Mucosa of gallbladder (tissue), 1 donor: ENCODE measurements at places on chromosomes 16 and 17. TPM values are rescaled to one million over a fixed set of nuclear protein-coding genes. Genes with fewer than 3 reads are reported as not detected.

DNA sequence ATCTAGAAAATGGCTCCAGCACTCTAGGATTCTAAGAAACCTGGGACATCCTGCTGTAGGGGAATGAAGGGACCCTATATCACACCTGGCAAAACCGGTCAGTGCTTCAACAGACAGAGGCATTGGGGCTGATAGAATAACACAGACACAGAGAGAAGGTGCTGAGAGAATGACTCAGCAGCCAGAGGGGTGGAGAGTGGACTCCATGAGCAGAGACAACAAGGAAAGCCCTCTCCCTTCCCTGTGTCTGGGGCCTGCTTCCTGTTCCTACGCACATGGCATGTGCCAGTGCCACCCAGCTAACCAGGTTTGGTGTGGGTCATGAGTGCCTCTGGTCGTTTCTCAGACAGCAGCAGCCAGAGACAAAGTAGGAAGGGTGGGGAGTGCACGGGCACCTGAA lies 140.3 kb downstream of the CCT6B start:
- DNase-seq: peak; percentile 11

GRCh38 chr17:2421315-2422147 lies 20.7 kb upstream of the MNT start:
- no peak for DNase-seq

GRCh38 chr16:11572301-11572995 lies 14.3 kb downstream of the LITAF start:
- DNase-seq: no peak

The DHRS7C gene
- not detected for total RNA-seq

DNA sequence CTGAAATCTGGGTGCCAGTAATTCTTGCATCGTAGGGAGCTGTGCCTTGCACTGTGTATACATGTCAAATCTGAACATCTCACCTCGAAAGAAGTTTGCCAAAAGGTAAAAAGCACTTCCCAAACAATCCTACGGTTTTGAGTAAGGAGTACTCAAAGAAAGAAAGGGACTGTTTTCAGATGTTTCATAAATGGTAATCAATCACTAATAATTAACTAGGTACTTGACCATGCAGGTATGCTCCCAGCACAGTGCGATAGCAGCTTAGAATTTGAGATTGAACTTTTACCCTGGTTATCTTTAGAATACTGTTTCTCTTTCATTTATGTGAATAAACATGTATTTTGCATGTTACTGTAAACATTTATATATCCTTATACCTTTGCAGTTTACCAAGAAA lies 39.0 kb downstream of the PRKCA start:
- no peak for DNase-seq

DNA sequence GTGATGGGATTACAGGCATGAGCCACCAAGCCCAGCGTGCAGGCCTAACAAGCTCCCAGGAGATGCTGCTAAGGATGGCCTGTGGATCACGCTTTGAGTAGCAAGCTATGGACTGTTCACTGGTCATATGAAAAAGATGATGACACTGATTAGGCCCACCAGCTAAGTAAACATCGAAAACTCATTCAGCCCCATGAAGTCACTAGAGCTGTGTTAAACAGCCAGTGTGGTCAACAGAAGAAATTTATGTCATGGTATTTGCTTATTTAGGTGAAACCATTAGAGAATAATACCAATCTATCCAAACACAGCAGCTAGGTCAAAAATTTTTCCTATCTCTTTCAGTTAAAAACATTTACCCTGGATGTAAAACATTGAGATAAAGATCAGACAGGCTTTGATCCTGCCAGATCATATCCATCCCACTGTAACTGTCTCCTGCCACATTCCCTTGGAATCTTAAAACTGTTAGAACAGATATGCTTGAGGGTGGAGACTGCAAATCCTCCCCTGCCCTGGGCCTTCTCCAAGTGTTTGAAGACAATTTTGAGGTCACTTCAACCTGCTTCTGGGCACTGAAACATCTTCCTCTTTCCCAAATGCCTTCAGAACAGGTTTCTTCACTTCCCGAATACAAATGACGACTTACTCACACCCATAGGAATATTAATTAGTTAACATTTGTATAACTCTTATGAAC lies 30.9 kb downstream of the HOXB1 start:
- no peak for DNase-seq

DNA sequence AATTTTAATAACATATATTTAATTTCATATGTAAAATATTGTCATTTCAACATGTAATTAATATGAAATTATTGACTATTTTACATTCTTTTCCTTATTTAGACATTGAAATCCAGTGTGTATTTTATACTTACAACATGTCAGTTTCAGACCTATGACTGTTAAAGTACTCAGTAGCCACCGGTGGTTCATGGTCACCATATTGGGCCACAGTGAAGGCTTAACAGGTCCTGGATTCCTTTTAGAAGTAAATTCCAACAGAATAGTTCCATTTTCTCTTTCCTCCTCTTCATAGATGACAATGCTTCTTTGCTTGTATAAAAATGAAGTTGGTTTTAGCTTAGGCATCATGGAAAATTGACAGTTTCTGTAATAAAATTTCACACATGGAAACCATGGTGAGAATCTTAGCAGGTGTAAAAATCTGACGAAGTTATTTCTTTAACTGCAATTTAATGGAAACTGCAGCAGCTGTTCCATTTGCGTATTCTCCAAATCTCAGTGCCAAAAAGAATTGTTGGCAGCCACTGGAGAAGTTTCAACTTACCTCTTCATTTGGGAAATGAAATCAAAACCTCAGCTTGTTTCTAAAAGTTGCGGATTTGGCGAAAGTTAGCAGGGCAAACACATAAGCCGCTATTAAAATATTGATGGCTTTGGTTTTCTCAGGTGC lies 231.1 kb downstream of the CDH13 start:
- DNase-seq: no peak

The MMP25 gene
- 1.1 TPM for total RNA-seq

GRCh38 chr17:20267459-20267842 lies 199.9 kb downstream of the LGALS9B start:
- DNase-seq: no peak

The ALG1 gene
- total RNA-seq: 26.2 TPM

DNA sequence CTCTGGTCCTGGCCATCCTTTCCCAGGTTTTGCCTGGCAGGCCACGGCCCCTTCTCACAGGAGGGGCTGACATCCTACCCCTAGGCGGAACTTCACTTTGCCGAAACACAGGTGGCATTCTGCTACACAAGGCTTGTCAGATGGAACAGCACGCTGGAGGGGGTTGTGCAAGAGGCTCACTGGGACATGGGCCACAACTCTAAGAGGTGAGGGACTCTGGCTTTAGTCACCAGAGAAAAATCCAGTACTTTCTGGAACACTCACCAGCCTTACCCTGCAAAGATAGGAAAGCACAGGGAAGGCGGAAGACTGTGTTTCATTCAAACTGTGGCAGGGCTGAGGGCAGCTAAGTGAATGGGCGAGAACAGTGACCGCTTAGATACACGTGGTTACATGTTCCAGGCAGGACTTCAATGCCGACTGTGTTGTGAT lies 18.3 kb downstream of the CDC42EP4 start:
- peak; percentile 79 for DNase-seq

- DNase-seq: no peak
These were observed 7.8 kb downstream of the KRT28 start for GRCh38 chr17:40791787-40792436.
